Fibroblast of skin of left quadriceps (primary cell): ENCODE measurements at places on chromosomes 1 and 21.
A peak's percentile ranks its signal among the peaks of the same experiment; 100 is the strongest.

DNA sequence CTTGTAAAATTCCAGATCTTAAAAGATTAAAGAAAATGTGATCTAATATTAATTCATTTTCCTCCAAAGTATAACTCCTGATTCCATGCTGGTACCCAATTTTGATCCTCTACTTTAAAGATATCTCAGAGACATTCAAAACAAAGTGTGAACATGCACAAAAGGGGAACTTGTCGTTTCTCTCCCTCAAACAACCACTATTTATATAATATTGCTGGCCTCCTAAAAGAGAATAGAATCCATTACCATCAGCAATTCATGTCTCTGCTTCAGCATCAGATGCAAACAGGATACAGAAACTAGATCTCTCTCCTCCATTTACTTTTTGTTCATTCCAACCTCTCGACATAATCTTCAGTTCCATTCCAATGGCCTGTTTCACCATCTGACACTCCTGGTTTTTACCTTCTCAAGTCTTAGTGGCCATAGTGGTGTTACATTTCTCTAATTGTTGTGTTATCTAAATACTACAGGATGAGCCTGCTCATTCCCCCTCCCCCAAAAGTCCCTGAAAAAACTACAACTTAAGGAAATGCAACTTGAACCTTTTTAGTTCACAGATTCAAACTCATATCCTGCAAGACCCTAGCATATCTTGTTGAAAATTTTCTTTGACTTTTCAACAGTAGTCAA is 4.1 kb downstream of the NRIP1 start:
- DNase-seq, result no peak

- no peak for DNase-seq
Observed at GRCh38 chr1:218970397-218970990, 203.2 kb upstream of the LYPLAL1 start.

DNA sequence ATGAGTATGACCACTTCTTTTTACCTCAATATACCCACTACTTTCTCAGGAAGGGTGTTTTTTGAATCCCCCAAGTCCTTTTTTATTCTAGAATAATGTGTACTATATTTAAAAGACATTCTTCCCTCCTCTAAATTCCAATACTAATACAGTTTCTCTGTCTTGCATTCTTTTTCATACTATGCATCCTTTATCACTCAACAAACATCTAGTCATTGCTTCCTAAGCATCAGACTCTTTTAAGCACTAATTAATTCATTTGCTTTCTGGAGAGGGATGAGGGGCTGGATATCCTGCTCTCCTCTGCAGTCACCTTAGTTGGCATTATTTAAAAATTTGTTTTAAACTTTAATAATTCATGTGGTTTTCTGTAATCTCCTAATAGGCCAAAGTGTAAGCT is 838.8 kb downstream of the KCNT2 start:
- peak; percentile 22 for DNase-seq

GRCh38 chr1:182783068-182783467 is 6.5 kb upstream of the NPL start:
- no peak for DNase-seq

DNA sequence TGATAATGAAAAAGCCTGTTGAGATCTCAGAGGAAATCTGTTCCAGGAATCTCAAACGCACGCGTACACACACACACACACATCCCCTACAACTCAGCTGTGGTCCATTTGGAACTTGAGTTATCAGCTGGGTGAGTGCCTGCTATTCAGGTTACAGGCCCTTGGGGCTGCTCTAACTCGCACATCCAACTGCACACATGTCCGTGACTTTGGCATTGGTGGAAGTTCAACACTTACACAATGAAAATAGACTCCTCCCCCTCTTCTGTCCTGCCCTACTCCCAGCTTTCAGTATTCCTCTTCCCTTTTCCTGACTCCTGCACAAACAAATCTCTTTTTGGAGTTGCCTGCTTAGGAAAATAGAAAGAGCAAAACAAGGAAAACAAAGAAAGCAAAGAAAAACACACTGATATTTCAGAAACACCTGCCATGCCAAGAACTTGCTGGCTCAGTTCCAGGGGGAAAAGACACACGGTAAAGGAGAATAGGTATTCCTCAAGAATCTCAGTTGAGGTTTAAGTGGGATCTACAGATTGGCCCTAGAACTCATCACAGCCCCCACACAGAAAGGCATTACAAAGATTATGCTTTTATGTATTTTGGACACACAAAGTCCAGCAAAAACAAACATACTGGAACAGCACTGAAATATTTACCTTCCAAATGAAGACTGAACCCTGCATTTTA is 140.9 kb downstream of the TGFBR3 start:
- no peak for DNase-seq

DNA sequence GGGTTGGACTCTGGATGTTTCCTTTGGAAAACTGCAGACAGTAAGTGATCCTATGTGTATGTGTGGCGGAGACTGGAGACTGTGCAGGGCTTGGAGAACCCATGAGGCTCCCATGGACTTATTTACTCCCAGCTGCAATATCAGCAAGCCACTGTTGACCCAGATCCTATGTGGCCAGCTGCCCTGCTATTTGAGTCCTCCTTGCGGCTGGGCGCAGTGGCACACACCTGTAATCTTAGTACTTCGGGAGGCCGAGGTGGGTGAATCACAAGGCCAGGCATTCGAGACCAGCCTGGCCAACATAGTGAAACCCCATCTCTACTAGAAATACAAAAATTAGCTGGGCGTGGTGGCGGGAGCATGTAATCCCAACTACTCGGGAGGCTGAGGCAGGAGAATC is 83.5 kb downstream of the TLR5 start:
- DNase-seq, result no peak

DNA sequence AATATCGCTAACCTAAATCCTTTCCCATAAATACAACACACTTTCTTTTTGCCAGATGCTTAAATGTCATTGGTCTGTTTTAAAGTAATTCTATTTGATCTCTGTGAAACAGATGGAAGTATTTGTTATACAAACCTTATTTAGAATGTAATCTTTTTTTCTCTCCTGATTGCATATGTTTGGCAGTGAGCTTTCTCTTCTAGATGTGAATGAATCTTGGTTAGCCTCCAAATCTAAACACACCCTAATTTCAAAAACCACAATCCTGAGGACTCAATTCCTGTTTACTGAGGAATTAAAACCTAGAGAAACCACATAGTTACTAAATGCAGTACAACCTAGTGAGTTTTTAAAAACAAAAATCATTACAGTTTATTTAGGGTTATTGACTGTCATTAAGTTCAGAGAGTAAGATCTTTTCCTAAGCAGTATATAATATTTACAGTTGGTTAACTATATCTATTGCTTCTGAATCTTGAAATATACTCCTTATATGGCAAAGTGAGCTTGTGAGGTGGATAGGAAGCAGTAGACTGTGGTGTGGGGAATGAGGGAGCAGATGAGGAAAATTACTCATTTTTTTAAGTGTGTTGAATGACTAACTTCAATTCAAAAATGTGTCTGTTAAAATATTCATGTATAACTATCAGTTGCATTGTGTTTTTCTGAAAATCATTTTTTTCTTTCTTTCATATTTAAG is 218.7 kb downstream of the FMN2 start:
- DNase-seq, result peak; percentile 91

GRCh38 chr1:63663301-63663700 is 70.1 kb downstream of the PGM1 start:
- no peak for DNase-seq

DNA sequence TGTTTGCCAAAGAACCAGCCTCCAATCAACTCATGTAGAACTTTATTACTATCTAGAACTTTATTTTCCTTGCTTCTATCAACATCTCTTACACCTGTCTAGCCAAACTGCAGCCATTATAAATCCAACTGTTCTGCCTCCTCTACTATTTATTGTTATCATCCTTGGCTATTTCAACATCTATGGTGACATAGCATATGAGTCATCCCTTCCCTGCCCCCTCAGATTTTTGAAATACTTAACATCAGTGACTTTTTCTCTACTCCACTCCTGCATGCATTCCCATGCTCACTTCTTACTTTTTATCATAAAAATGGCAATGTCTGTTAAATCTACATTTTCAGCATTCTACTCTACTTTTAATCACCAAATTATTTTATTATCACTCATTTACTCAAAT is 544.9 kb upstream of the NEGR1 start:
- peak; percentile 16 for DNase-seq

DNA sequence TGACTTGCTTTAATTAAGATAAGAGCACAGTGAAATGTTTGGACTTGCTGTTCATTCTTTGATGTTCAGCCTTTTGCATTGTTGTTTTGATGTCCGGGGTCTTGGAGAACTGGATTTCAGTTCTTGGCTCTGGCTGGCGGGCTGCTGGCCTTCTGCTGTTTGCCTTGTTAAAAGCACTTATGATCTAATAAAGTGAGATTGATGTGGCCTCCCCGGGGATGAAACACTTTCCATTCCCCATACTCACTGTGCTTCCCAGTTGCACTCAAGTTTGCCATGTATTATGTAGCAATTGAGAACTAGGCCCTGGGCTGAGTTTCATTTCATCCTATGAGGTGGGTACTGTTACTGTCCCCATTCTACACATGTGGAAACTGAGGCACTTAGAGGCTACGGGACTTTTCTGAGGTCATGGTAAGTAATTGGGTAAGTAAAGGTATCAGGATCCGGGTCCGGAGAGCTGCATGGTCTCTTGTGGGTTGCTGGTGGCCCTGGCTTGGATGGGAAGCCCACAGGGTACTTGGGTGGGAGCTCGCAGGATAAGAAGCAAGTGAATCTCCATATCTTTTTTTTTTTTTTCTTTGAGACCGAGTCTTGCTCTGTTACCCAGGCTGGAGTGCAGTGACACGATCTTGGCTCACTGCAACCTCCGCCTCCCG is 127.7 kb upstream of the ZBTB40 start:
- no peak for DNase-seq

- no peak for DNase-seq
Observed at GRCh38 chr1:8122477-8123407, 96.6 kb upstream of the ERRFI1 start.

DNA sequence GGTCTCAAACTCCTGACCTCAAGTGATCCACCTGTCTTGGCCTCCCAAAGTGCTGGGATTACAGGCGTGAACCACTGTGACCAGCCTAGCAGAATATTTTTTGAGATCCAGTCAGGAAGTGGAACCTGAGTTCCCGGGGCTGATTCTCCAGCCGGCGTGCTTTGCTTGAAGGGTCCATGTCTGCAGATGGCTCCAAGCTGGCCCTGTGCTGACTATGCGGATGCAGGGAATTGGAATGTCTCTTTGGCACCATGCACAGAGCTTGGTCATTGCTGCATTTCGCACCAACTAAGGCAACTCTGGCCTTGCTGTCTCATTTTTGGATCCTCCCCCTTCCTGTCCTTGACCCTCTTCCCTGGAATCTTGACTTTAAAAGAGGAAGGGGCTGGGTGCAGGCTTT is 28.1 kb downstream of the ARHGEF10L start:
- DNase-seq, result peak; percentile 14

GRCh38 chr1:31789259-31790065 is 25.3 kb upstream of the ADGRB2 start:
- DNase-seq, result peak; percentile 71

DNA sequence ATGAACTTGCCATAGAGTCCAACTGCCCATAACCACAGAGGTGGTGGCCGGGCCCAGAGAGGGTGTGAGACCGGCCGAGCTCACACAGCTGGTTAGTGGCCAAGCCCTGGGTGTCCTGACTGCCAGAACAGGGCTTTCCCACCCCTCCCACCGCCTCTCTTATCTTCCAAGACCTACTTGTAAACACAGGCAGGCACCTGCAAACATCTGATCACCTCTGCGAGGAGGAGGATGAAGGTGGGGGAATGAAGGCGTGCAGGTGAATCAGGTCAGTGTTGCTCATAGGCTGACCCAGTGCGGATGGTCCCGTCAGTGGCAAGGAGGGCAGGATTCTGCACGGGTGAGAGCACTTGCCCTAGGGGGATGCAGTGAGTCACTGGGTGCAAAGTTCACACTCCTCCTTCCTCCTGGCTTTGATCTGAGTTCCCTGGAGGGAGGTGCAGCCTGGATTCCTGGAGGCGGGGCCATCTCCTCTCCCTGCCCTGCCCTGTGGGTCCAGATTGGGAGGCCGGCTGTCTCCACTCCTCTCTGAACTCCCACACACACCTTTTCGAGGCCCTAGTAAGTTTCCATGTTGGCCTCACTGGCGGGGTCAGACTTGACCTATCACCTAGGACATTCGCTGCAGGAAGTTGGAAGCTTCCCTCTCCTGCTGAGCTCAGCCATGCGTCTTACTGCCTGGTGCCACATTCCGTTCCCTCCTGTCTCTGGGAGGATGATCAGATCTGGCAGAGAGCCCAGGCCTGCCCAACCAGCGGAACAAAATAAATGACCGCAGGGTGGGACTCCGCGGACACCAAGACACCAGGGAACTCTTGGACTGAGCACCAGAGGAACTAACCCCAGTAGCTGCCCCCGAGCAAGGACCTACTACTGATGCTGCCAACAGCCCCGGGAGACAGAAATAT is 7.3 kb downstream of the UQCRHL start:
- DNase-seq, result no peak

DNA sequence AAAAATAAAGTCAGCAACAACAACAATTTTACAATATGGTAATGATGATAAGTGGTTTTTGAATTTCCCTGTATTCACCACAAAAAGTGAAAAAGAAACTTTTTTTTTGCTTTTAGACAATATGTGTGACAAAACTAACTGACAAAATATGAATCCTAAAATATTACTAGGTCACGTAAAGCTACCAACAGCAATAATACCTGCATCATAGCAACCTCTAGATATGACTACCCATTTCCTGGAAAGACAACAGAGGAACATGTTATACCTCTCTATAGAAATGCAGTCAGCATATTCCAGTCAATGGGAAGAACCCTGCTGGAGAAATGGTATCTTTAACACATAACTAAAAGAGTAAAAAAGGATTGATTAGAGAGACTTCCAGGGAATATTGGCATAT is 73.7 kb downstream of the PDE4B start:
- DNase-seq, result no peak

DNA sequence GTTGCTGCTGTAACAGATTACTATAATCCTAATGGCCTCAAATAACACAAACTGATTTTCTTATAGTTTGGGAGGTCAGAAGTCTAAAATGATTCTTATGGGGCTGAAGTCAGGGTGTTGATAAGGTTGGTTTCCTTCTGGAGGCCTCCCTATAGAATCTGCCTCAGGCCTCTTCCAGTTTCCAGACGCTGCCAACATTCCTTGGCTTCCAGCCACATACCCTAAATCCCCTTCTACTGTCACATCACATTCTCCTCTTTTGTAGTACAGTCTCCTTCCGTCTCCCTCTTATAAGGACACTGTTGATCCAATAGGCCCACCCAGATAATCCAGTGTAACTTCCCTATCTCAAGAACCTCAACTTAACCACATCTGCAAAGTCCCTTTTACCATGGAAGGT is 145.3 kb upstream of the NCAM2 start:
- DNase-seq, result no peak
